HCEC 1CT (cell line): ENCODE measurements at places on chromosomes 4 and X.

GRCh38 chr4:30718641-30719453 lies 1.3 kb upstream of the PCDH7 start:
- DNase-seq, result peak; percentile 40

GRCh38 chrX:9538544-9539045 lies 73.7 kb downstream of the TBL1X start:
- DNase-seq, result no peak

GRCh38 chrX:125005863-125006262 lies 313.8 kb upstream of the TEX13C start:
- DNase-seq, result no peak

GRCh38 chr4:154998284-154998683 lies 210.2 kb upstream of the NPY2R start:
- DNase-seq, result peak; percentile 75
